ENCODE measurements at places on chromosomes 11 and 22. TPM values are rescaled to one million over a fixed set of nuclear protein-coding genes. Genes with fewer than 3 reads are reported as not detected.
A peak's percentile ranks its signal among the peaks of the same experiment; 100 is the strongest.

- no peak for DNase-seq
Measured at GRCh38 chr11:77092382-77092781, 10.3 kb upstream of the OMP start.

DNA sequence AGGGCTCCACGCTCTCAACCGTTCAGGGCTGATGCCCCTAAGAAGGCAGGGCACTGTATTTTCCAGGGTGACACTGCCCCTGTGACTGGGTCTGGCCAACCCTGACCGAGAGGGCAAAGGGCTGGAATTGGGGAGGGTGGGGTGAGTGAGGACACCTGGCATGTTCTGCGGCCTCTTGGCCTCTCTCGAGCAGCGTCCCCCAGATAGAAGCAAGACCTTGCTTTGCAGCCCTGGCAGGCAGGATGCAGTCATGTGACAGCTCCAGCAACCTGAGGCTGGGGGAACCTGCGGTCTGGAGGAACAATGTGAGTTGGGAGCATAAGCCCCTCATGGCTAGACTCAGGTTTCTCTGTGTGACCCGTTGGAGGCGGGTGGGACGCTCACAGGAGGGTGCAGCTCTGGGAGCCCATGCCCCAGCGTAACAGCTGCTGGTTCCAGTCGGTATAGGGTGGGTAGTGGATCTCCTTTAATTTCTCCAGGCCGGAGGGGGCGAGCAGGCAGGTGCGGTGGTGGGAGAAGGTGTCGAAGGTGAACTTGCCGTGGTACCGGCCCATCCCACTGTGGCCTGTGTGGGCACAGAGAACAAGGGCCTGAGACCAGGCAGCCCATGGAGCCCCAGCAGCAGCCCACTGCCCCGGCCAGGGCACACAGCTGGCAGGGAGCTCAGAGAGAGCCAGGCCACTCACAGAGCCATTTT, 11.4 kb downstream of the ALDH3B2 start:
- no peak for DNase-seq

Gene TBX10
- total RNA-seq: not detected

GRCh38 chr11:119134389-119134978, 13.1 kb downstream of the HINFP start:
- no peak for DNase-seq

- peak; percentile 79 for DNase-seq
Measured at GRCh38 chr11:74055938-74056337, 47.1 kb upstream of the UCP3 start.

- no peak for DNase-seq
Measured at GRCh38 chr11:64097468-64098317, 62.0 kb downstream of the FLRT1 start.

- peak; percentile 38 for DNase-seq
Measured at GRCh38 chr22:19066531-19067271, 55.5 kb downstream of the DGCR2 start.

Gene DNHD1
- 1.7 TPM for total RNA-seq

DNA sequence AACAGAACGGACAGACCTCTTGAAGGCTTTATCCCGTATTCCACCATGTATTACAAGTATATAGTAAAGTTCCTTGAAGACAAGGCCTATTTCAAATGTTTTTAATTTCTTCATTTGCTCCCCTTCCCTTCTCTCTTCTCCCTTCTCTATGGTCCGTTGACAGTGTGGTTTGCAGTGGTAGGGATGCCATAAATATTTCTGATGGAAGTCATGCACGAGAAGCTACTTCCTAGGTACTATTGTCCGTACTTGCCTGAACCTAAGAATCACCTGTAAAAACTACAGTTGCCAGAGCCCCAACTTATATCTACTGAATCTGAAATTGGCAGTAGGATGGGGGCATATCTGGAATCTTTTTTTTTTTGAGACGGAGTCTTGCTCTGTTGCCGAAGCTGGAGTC, 2.8 kb downstream of the PISD start:
- no peak for DNase-seq

GRCh38 chr22:20530368-20531153, 23.2 kb downstream of the MED15 start:
- DNase-seq: peak; percentile 86

DNA sequence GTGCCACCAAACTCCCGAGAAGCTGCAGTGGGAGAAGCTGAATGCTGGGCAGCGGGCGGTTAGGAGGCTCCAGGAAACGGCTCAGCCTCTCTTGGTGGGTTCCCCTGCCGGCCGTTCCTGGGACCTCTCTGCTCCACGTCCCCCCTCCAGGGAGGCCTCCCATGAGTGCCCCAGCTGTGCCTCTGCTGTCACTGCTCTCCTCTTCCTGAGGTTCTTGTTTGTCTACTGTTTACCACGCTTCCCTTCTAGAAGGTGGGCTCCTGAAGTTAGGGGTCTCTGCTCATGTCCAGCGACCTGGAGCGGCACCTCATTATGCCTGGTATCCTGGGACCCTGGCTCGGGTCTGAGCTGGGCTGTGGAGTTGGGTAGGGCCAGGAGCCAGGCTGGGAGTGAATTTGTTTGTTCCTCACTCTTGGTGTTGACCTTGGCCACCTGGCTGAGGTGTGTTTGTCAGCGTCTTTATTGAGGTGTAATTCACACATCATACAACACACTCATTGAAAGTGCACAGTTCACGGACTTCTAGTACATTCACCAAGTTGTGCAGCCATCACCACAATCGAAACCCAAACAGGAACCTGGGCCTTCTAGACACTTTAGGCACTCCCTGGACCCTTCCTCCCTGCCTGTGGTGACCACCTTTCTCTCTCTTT, 37.8 kb upstream of the GRAMD4 start:
- no peak for DNase-seq

DNA sequence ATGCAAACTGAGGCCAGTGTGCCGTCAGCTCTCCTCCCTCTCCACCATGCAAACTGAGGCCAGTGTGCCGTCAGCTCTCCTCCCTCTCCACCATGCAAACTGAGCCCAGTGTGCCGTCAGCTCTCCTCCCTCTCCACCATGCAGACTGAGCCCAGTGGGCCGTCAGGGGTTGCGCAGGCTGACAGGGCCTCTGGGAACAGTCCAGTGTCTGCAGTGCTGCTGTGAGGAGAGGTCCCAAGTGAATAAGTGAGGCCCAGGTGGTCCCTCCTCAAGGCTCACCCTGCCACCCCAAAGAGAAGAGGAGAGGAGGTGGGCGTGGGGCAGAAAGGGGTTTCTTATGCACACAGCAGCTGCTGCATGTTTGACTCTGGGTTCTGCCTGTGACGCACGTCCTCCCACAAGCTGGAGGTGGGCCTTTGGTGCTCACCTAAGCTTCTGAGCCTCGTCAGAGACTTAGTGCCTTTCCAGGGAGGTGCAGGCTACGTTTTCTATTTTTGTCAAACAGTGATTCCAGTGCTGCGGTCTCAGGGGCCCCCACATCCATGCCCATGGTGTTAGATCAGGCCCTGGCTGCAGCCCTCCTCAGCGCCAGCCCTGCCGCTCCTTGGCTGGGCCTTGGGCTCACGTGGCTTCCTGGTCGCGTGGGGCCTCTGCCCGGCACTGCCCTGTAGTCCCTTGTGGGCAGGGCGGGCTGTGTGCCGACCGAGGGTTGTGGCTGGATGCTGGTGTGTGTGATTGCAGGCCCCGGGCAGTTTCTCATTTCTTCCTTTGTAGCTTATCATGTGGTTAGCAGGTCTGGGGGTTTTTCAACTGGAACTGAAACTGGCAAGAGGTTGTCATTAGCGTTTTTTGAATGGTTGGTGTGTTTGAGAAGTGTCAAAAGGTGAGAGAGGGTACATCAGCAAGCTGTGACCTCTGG, 7.1 kb downstream of the TPCN2 start:
- no peak for DNase-seq

- no peak for DNase-seq
Measured at GRCh38 chr11:61507962-61508861, at the start of gene LRRC10B. Gene LRRC10B, plus strand, starts transcription at chr11:61508749. Its CDS starts 250 bp downstream, at chr11:61508999.

GRCh38 chr11:63961608-63962412, 12.6 kb upstream of the COX8A start:
- peak; percentile 97 for DNase-seq
